ENCODE measurements at places on chromosomes 2 and 18. TPM values are rescaled to one million over a fixed set of nuclear protein-coding genes. Genes with fewer than 3 reads are reported as not detected.

KDSR gene
- total RNA-seq: 62.6 TPM

- no peak for DNase-seq
These were observed 31.8 kb upstream of the DLX1 start for GRCh38 chr2:172053486-172053885.

GRCh38 chr18:46433121-46433826 is 223.7 kb downstream of the LOXHD1 start:
- DNase-seq: no peak

SLC11A1 gene
- total RNA-seq: 5.4 TPM

GRCh38 chr18:10979411-10979810 is 170.0 kb downstream of the PIEZO2 start:
- no peak for DNase-seq

CREB1 gene
- 76.2 TPM for total RNA-seq

All from ovary (tissue), 10 donors.